ENCODE measurements at places on chromosomes 5 and 9. TPM values are rescaled to one million over a fixed set of nuclear protein-coding genes. Genes with fewer than 3 reads are reported as not detected.

- DNase-seq, result no peak
These were observed 48.2 kb downstream of the ROPN1L start for GRCh38 chr5:10489810-10490426.

DNA sequence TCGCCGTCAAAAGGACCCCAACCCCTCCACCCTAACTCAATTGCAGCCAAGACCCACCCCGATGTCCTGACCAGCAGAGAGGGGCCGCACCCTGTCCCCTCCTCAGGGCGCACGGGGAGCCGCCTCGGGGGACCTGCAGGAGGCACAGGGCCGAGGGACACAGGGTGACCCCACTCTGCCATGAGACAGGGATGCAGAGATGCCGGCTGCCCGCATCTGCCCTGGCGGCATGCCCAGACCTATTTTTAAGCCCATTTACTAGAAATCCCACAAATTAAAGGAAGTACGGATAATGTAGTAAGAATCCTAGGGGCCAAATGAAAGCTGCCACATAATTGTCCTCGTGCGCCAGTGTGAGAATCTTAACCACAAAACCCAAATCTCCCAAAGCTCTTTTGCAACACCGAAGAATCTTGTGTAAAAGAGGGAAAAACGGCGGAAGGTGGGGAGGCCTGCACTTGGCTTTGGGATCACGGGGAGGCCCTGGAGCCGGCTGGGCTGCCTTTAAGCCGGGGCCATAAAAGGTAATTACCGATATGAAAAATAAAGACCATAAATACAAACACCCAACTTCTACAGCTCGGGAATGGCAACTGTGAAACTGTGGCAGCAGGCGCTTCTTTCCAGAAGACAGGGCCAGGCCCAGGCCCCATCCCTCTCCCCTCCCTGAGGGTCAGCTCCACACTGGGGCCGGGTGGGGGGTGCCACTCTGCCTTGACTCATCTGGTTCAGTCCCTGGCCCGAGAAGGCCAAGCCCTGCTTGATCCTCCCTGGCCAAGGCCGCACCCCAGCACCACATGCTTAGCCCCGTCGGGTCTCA, 35.0 kb downstream of the NACC2 start:
- DNase-seq, result no peak

DNA sequence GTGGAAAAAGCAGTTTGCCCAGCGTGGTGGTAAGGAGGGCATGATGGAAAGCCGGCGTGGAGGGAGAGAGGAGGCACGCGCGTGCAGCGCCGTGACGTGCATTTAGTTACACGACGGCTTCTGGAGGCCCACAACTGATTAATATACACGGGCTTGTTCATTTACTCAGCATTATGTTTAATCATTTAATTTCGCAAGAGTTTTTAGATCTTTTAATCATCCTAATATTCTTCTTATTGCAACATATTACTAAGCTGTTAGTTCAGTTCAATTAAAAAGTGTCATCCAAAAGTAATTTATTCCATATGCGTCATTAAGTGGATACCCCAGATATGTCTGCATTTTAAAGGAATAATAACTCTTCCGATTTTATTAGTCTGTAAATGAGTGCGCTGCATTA, 220.5 kb downstream of the HSPA4 start:
- DNase-seq, result no peak

- no peak for DNase-seq
These were observed 179.5 kb upstream of the MAST4 start for GRCh38 chr5:66416698-66417097.

DNA sequence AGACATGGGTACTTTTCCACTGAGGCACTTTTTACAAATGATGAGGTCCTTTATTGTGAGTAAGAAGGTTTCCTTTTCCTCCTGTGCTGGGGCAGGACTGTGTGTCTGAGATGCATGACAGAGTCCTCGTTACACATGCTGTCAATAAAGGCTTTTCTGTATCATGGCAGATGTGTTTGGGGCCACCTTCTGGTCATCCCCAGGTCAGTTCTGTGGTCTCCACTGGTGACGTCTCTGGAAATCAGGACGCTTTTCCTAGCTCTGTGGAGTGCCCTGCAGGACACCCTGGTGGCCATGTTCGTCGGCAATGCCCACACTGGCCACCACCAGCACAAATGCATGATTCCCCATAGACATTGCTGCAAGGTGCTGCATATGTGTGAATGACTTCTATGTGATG, 2.8 kb downstream of the CMBL start:
- no peak for DNase-seq

DNA sequence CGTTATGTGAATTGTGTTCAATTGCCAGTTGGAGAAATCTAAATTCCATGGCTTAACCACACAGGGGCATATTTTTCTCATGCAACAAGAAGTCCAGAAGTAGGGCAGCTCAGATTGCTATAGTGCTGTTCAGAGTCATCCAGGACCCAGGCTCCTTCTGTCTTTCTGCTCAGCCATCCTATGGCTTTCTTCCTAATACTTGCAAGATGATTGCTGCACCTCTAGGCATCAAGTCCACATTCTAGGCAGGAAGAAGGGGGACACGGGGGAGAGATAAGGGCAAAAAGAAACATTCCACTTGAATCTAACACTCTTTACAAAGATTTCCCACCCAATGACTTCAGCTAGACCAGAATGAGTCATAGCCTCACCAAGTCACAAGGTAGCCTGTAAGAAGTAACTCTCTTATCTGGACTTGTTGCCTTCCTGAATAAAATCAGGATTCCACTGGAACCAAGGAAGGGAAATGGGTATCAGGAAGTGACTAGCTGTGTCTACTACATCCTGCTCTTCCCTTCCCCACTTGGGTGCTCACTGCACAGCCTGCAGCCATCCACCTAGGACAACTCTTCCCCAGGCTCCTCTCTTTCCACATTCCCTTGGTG, 5.3 kb downstream of the ERAP2 start:
- no peak for DNase-seq

Gene IARS1
- polyA plus RNA-seq, result 30.7 TPM

Gene CCL27
- polyA plus RNA-seq, result not detected

- DNase-seq, result peak; percentile 77
These were observed 1.0 kb downstream of the SET start for GRCh38 chr9:128689820-128690683.

Gene IFNA7
- polyA plus RNA-seq, result not detected

DNA sequence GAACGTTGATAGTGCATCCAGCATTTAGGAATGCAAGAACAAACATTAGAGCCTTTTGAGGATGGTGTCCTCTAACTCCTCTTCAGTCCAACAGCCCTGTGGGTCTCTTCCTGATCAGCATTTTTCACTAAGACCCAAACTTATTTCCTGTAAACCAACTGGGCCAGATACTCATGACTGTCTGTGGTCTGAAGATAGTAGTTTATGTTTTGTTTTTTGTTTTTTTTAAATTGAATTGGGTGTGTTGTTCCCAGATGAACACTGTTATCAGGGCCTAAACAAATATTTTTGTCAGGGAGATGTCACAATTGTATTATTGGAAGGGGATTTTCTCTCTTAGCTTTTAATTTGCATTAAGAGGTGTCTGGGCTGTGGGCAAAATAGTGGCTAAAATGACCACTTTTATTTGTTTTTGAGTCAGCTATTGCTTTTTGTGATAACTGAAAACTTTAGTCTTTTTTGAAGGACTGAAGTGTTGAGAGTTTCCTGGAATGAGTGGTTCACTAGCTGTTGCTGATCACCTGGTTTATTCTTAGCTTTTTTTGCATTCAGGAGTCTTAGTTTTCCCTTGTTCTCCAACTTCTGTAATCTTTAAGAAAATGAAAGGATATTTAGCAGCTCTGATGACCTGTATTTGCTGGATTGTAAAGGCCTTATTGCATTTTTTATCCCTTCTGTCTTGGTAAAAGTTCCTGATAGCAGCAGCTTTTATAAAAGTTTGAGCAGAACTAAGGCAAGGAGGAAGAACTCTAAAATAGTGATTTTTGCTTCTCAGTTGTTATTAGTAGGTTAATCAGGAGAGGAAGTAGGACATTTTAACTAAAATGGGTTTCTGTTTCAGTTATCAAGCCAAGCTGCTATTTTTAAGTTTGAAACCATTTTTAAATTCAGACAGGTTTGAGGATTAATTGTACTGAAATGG, 5.5 kb downstream of the MAN2A1 start:
- no peak for DNase-seq

Gene PCSK5
- 1.6 TPM for polyA plus RNA-seq

Gene ANKRD18A
- 2.4 TPM for polyA plus RNA-seq

Gene MYMK
- not detected for polyA plus RNA-seq

GRCh38 chr9:86672966-86673365, 274.3 kb downstream of the GAS1 start:
- DNase-seq, result peak; percentile 61

Data from kidney (tissue), 22 donors.